ENCODE measurements at places on chromosomes 4 and X.
A peak's percentile ranks its signal among the peaks of the same experiment; 100 is the strongest.

- no peak for DNase-seq
Observed at GRCh38 chr4:85615952-85616351, 141.0 kb downstream of the ARHGAP24 start.

DNA sequence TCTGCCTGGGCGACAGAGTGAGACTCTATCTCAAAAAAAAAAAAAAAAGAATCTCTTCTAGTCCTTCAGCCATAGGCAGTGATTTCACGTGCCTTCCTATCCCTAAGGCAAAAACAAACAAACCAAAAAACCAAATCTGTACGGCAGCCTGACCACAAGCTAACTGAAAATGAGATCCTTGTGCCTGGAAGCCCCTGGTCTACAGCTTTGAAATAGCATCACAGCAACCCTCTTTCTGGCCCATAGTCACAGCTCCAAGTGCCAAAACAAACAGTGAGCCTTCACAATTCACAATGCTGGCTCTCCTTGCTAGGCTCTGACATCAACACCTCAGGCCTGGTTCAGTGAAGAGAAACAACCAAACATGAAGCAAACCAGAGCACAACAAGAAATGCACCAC is 46.1 kb downstream of the TMEM150C start:
- no peak for DNase-seq

DNA sequence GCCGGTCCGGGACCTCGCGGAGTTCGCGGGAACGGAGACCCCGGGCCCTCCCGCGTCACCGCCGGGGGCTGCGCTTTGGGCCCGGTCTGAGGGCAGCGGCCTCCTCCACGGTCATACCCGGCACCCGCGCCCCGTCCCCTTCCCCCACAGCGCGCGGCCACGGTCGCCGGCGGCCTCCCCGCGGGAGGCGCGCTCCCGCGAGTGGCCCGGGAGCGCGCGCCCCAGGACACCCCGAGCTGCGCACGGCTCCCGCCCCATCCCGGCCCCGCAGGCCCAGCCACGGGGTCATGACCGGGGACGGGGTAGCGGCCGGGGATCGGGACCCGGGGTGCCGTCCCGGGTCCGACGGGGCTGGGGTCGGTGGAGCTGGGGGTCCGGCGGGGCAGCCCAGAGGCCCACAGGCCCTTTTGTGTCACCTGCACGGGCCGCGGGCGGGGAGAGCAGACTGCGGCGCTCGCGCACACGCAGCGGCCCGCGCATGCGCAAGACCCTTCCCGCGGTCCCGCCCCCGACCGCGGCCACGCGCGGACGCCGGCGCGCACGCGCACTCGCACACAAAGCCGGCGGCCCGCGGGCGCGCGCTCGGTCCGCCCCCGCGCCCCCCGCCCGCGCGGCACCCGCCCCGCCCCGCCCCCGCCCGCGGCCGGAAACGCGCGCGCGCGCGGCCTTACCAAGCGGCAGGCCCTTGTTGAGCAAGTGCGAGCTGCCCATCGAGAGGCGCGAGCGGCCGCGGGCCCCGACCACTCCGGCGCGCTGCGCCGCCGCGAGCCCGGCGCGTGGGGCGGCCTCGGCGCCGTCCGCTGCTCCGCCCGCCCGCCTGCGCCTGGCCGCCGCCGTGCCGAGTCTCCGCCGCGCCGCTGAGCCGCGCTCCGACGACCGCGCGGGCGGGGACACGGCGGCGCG is at the start of gene CTBP1:
TSS of gene CTBP1 (minus strand) at position 886 of the 903 bp plus-strand sequence. CDS start 7,799 bp downstream, outside the sequence.
- DNase-seq = peak; percentile 98

DNA sequence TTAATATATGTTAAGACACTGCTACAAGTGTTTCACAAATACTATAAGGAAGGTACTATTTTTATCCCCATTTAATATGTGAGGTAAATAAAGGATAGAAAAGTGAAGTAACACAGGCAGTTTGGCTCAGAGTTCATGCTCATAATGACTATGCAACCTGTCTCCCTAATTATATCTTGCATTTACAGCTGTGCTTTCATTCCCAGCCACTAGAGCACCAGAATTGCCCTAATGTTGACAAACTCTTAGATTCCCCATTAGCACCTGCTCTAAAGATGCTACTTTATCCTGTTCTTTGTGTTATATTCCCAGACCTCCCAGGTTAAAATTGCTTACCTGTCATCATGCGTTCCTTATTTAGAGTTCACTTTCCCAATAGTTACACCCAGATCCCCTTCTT is 833.6 kb downstream of the CCSER1 start:
- no peak for DNase-seq

DNA sequence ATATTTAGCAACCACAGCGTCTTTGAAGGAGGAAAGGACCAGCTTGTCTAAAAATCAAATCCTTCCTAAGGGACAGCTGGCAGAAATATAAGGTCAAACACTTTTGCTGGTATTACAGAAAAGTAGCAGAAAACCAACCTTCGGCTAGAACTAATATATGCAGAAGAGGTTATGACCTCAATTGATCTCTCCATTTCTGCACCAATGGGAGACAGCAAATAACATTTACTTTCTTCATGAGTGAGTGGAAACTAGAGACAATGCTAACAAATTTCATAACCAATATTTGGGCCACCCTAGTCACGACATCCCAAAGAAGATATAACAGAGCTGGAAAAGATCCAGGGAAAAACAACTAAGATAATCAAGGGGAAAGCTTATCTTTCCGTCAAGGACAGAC is 247.0 kb upstream of the FTHL17 start:
- no peak for DNase-seq

- no peak for DNase-seq
Observed at GRCh38 chrX:19707246-19707871, 180.0 kb downstream of the SH3KBP1 start.

DNA sequence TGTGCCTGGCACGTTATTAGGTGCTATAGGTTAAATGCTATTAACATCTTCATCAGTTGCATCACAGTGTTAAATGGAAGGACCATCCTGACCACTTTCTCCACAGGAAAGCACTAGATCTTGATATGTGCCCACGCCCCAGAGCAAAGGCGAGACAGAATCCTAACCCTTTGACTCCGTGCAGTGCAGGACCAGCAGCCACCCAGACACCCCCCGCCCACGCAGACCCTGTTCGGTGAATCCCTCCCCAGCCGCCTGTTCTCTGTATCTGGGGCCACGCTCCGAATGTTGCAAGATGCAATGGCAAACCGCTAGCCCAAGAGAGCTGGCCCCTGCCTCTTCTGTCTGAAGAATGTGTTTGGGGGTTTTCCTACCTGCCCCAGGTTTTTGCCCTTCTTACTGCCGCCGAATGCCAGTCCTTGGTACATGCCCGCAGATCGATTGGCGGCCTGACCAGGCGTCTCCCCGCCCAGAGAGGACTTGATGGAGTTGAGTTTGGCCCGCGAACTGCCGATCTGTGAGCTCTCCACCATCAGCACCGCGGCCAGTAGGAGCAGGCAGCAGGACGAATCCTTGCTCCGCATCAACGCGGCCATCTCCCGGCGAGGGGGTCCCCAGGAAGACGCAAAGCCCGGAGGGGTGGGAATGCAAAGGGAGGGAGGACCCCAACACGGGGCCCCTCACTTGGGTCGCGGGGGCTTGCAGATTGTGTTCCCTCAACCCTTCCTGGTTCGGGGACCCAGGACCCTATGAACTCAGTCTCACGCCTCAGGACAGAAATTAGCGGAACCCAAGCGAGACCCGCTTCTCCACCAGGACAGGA is 906 bp downstream of the DKK2 start:
- DNase-seq = peak; percentile 40

GRCh38 chr4:105725623-105726022 is 17.0 kb downstream of the GSTCD start:
- no peak for DNase-seq

- DNase-seq = no peak
Observed at GRCh38 chr4:102799816-102800215, 27.5 kb downstream of the UBE2D3 start.

- DNase-seq = peak; percentile 76
Observed at GRCh38 chr4:133148690-133149363, at the start of gene PCDH10. TSS of gene PCDH10 (plus strand) at chr4:133149294. CDS start at chr4:133150141, 847 bp downstream.

DNA sequence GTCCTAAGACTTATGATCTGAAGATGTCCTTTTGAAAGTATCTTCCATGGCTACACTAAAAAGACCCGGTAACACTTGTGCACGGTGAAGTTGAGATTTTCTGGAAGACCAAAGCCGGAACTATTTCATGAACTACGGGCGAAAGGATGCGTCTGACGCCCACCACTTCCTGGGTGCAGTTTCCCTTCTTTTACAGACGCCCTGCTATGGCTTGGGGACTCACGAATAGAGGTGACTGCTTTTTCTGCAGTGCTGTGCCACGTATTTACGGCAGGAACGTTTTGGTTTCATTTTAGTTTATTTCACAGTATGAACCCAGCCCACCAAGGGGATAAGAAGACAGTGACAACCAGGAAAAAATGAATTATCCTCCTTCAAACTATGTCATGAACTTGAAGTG is 180.4 kb downstream of the AFAP1 start:
- DNase-seq = no peak

- DNase-seq = peak; percentile 64
Observed at GRCh38 chr4:88283661-88284438, 511 bp downstream of the PPM1K start.

DNA sequence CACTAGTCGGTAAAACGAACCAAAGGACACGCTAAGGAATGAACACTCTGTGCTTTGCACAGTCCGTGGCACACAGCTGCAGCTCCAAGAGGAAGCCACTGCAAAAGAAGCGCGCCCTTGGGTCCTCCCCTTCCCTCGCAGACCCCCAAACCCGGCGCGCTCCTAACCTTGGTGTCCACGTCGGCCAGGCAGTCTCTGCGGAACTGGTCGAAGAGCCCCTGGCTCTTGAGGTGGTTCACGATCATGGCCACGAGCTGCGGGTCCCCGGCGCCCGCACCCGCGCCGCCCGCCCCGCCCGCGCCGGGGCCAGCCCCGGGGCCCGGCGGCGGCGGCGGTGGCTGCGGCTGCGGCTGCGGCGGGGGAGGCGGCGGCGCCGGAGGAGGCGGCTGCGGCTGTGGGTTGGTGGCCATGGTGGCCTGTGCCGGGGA is 333 bp downstream of the BOD1L1 start:
- DNase-seq = no peak

- DNase-seq = no peak
Observed at GRCh38 chr4:129645461-129645860, 549.5 kb downstream of the C4orf33 start.

All from GM13976 (cell line).